ENCODE measurements at places on chromosomes 1 and 21.

DNA sequence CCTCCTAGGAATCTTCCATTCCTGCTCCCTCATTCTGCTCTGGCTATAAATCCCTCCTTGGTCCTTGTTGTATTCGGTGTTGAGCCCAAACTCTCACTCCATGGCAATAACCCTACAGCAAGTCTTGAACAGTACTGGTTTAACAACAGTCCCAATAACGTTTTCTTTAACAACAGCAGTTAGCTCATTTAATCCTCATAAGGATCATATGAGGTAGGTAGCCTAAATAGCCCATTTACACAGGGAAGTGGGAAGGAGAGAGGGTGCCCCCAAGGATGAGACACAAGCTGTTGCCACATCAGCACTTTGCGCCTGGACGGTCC, 444 bp upstream of the AGTRAP start:
- DNase-seq, result no peak

GRCh38 chr21:40766381-40766780, 80.6 kb downstream of the DSCAM start:
- DNase-seq, result no peak

DNA sequence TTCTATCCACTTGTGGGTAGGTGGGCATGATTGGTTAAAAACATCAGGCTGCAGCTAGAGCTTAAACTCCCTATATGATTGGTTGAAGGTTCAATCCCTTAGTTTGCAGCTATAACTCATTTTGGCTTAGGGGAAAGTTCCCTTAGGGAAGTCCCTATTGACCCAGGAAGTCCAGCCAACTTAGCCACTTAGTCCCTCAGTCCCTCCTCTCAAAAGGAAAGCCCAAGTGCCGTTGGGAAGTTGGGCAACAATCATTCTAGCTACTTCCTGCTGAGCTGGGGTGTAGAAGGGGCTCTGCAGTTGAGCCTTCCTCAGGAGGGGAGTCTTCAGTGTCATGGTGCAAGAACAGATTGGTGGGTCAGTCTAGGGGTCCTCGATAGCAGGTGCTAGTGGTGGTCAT, 12.2 kb downstream of the MSTO1 start:
- DNase-seq, result no peak

- no peak for DNase-seq
Observed at GRCh38 chr1:228446852-228447251, 30.2 kb upstream of the TRIM17 start.

- no peak for DNase-seq
Observed at GRCh38 chr1:113439277-113439670, 49.0 kb downstream of the MAGI3 start.

DNA sequence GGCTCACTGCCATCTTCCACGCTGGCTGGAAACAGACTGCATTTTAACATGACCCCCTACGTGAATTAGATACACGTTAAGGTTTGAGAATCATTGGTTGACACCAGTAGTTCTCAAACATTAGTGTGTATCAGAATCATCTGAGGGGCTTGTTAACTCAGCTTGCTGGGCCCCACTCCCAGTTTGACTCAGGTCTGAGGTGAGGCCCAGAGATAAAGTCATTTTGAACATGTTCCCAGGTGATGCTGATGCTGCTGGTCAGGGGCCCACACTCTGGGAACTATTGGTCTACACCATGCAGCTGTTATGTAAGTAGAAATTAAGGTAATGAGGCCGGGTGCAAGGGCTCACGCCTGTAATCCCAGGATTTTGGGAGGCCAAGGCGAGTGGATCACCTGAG, 1.3 kb downstream of the LSM10 start:
- DNase-seq, result no peak

DNA sequence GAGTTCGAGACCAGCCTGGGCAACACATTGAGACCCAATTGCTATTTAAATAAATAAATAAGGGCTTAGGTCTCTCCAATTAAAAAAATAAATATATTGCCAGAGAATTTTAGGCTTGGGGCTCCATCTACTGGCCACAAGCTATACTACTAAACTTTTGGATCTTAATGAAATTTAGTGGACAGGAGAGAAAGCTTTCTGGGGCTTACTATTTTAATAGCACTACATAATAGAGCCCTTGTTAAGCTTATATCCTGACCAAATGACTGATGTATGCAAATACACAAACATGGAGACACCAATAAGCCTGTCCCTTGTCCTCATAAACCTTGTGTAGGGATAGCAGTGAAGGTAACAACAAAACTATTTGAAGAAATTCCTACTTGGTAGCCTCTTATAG, 18.4 kb downstream of the CCT3 start:
- no peak for DNase-seq

GRCh38 chr1:92701147-92701546, 83.8 kb downstream of the EVI5 start:
- no peak for DNase-seq

GRCh38 chr1:45023663-45024062, 11.6 kb downstream of the UROD start:
- no peak for DNase-seq

DNA sequence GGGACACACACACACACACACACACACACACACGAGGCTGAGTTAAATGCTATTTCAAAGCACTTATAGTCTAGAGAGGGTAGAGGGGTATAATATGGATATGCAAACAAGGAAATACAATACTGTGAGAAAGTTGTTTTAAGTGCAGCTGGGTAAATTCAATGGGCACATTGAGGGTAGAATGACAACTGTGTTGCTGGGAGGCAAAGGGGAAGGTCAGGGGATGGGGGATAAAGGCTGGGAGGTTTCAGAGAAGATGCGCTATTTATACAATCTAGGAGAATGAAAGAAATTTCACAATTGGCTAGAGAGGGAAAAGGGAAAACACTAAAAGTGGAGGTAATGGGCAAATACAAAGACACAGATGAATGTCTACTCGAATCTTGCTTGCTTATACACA, 19.4 kb downstream of the EXTL2 start:
- no peak for DNase-seq

GRCh38 chr1:177976596-177976995, 6.7 kb upstream of the SEC16B start:
- DNase-seq, result no peak

DNA sequence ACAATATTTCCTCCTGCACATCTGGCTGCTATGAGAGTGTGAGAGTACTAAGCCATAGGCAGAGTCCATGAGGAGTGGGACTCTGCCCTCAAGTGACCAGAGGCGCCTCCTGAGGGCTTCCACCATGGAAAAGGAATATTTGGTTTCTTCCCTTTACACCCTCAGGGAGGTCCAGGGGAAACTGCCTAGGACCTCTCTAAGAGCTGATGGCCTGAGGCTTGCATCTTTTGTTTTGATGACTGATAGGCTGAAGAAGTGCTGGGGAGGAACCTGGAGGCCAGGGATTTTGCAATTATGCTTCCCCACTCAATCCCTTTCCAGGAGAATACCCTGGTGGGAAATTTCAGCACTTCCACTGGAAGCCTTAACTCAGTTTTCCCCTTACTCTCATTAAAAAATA, 111.0 kb downstream of the PBX1 start:
- no peak for DNase-seq

DNA sequence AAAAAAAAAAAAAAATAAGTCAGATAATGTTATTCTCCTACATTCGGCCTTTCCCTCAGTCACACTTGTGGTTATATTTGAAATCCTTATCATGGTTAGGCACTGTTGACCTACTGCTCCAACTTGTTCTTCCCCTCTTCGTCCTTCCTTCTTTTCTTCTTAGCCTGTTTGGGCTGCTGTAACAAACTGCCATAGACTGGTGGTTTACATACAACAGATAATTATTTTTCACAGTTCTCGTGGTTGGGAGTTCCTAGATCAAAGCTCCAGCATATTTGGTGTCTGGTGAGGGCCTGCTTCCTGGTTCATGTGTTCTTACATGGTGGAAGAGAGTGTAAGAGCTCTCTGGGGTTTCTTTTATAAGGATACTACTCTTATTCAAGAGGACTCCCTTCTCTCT, 73.4 kb downstream of the RABGAP1L start:
- no peak for DNase-seq

DNA sequence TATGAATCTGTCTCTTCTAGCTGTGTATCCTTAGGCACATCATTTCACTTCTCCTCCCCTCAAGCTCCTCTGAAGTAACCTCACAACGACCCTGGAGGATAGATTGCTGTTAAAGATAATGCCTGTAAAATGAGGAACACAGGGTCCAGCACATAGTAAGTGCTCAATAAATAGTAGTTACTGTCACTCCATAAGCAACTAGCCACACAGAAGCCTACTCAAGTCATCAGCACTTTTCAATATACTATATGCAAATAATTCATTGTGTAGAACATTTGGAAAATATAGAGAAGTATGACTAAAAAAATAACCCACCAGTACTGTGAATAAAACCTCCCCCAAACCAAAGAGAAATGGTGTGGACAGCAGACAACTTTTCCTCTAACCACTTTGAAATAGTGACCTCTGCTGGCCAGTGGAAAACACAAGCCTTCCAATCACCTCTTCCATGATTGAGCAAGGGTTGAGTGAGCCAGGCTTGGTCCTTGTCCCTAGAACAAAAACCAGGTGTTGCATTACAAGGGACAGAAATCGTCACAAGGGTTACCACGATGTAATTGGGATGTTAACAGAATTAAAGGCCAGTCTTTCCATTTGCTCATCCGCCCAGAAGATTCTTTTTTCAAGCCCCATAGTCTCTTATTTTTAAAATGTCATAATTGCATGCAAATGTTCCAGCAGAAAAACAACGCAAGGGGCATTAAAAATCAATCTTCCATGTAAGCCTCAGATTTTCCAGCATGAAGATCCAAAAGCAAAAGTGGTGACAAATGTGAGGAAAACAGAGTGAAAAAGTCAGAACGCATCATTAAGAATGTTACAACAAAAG, 15.7 kb upstream of the GLIS1 start:
- DNase-seq, result no peak

DNA sequence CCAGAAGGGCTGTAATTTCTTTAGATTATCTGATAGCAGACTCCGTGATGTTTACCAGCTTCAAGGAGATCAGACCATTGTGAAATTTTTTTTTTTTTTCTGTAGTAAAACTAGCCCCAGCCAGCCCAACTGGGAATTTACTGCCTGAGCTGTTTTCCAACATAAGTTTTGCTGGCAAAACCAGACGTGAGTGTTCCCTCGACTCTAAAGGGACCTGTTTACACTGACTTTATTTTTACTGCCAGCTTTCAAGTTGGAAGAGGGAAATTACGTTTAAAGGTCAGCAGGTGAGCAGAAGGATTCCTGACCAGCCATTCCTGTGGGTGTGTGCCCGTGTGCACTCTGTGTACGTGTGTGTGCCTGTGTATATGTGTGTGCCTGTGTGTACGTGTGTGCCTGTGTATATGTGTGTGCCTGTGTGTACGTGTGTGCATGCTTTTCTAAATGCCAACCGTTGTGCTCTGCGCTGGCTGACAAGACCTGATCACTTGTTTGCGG, 374 bp downstream of the MAB21L3 start:
- DNase-seq, result no peak

- no peak for DNase-seq
Observed at GRCh38 chr1:52057876-52058415, 1.9 kb downstream of the BTF3L4 start.

DNA sequence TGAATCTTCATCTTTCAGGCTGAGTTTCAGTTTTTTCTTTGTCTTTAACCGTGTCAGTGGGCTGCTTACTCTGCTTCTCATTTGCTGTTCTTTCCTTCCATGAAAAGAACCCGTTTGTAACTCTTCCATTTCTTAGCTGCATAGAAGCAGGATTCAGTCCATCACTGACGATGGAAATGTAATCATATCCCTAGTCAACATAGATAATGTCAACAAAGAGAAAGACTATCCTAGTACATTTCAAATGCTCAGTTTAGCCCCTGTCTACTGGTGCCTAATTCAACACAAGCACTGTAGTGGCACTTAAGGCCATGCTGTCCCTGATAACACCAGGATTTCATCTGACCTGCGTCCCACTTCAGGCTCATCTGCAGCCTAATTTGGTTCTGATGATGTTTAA, 376 bp downstream of the GBP1 start:
- no peak for DNase-seq

- DNase-seq, result no peak
Observed at GRCh38 chr1:76938304-76938703, 71.0 kb downstream of the ST6GALNAC5 start.

DNA sequence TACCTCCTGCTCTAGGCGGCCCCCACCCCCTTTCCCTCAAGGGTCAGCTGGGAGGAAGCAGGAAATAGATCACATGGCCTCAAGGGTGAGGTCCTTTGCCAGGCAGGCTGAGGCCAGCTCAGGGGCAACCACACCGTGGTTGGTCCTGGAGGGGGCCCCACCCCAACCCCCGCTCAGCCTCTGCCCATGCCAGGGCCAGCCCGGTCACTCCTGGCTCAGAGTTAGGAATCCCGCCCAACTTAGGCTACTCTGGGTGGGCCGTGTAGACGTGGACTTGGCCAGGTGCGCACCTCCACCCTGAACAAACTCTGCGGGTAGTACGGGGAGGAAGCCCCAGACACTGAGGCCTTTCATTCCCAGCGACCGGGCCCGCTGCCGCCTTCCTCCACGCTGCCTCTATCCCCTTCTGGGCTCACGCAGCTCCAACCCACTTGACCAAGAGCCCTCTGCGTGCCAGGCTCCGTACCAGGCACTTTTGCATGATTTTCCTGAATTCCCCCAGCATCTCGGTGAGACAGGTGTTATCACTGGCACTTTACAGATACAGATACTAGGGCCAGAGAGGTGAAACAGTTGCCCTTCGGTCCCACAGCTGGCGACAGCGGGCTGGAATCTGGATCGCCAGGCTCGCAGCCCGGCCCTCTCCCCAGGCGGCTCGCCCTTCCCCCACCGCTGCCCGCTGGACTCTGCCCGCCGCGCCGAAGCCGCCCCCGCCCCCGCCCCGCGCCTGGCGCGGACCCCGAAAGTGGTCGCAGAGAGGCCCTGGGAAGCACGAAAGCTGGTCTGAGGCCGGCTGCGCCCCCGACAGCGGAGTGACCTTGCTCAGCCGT, 769 bp downstream of the GALE start:
- no peak for DNase-seq

GRCh38 chr1:223622132-223622842, 43.2 kb downstream of the CAPN8 start:
- DNase-seq, result no peak

DNA sequence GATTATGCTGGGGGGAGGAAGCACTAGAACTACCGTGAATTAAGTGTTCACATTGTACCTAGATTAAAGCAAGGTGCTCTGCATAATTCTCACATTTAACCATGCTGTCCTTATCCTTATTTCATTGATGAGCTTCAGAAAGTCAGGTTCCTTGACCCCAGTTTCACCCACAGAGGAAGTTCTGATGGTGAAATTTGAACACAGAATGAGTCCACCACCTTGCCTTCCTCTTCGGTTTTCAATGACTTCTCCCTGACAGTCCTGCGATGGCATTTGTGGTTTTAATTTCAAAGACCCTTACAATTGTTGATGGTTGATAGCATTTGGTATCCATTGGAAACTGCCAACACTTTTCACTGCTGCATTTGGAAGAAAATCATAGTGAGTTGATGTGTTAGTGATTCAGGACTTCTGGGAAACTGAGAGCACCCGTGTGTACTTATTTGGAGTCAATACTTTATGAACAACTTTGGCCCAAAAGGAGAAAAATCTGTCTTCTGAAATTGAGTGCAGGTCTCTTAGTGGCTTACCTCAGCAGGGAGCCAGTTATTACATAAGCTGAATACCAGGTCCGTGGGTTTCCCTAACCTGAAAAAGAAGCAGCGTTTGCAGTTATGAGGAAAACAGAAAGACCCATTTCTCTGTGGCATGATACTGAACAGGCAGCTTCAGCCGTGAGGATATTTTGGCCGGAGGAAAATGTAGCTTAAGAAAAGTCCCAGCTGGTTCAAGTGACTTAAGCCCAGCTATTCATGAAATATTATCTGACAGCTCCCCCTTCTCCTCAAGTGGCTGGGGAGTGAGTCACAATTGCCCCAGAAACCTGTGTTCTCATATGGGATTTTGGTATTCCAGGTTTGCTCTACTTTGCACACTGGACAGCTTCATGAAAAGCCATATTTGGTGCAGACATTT, 47.5 kb downstream of the ROR1 start:
- no peak for DNase-seq

Measured in GM18507 (cell line).